NCI-H1105 treated with DMSO at 0.1 percent for 48 hours (cell line): ENCODE measurements at places on chromosomes 6 and 20.
A peak's percentile ranks its signal among the peaks of the same experiment; 100 is the strongest.

- peak; percentile 52 for DNase-seq
These were observed 915 bp downstream of the CLVS2 start for GRCh38 chr6:122996794-122997505.

DNA sequence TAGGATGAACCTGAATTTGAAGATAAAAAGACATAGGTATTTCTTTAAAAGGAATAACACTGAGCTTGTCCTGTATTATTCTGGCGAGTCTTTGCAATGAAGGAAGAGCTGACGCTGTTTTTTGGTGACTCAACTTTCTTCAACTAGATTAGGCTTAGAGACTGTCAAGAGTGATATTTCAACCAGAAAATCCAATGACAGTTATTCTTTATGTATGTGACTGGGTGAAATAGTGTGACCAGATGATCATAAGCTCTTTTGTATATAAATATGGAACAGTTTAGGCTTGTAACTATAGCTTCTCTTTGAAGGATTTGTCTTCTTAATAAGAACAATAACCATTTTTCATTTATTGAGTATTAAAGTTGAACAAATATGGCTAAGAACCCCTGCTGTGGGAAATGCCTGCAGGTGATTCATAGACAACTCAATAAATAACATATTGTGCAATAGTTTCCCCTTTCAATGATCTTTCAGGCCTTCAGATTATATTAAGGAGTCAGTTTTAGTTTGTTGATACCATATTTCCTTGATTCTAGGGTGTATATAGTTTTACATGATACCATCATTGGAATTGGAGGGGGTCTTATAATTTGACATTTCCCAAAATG is 265.6 kb upstream of the JAG1 start:
- DNase-seq = no peak

GRCh38 chr6:73177221-73177944 is 47.9 kb downstream of the KHDC1L start:
- DNase-seq = no peak

GRCh38 chr20:24494460-24494920 is 25.1 kb downstream of the SYNDIG1 start:
- DNase-seq = no peak

DNA sequence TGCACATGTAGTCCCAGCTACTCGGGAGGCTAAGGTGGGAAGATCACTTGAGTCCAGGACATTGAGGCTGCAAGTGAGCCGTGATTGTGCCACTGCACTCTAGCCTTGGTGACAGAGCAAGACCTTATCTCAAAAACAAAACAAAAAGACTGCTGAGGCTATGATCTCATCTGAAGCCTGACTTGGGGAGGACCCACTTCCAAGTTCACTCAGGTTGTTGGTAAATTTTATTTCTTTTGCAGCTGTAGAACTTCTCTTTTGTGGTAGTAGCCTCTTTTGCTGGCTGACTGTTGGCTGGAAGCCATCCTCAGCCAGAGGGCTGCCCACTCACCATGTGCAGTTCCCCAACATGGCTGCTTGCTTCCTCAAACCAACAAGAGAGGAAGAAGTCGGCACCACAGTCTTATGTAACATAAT is 36.8 kb upstream of the ME1 start:
- DNase-seq = no peak

GRCh38 chr6:9398071-9398766 is 962.9 kb upstream of the SLC35B3 start:
- DNase-seq = peak; percentile 97

GRCh38 chr6:33714385-33715040 is 3.0 kb upstream of the UQCC2 start:
- no peak for DNase-seq

- peak; percentile 37 for DNase-seq
These were observed 44.2 kb upstream of the SUPT3H start for GRCh38 chr6:45421709-45422502.

DNA sequence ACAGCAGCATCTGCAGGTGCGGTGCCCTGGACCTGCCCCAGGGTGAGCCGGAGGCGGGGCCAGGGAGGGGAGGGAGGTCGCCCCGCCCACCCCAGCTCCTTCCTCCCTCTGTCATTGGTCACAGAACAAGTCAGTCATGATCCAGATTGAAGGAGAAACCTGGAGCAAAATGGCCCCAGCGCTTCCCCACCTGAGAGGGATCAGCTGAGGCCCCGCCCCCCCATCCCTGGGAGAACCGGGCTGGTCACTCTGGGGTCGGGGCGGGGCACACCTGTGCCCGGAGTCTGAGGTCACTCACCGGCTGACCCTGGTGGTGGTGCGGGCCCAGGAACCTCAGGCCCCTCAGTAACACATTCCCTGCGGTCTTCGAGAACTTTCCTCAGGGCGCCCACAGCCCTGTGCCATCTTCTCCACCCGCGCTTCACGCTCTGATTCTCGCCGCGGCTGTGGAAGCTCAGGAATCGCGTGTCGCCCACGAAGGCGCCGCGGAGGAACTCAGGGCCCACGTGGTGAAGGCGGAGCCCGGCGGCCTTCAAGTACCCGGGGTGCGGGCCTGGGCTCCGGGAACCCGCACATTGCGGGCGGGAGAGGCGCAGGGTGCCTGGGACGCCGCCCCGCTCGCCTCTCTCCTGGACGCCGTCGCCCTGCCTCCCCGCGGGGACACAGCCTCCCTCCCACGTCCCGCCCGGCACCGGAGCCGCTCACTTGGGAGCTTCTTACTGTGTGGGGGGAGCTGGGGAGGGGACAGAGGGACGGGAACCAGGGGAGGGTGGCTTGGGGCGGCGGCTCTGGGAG is 36.4 kb upstream of the HLA-C start:
- no peak for DNase-seq

GRCh38 chr6:166910601-166911000 is 45.7 kb downstream of the RNASET2 start:
- DNase-seq = no peak

- DNase-seq = peak; percentile 76
These were observed 1.1 kb downstream of the CITED2 start for GRCh38 chr6:139373154-139373927.

GRCh38 chr6:110329714-110330436 is 28.3 kb downstream of the METTL24 start:
- DNase-seq = no peak

DNA sequence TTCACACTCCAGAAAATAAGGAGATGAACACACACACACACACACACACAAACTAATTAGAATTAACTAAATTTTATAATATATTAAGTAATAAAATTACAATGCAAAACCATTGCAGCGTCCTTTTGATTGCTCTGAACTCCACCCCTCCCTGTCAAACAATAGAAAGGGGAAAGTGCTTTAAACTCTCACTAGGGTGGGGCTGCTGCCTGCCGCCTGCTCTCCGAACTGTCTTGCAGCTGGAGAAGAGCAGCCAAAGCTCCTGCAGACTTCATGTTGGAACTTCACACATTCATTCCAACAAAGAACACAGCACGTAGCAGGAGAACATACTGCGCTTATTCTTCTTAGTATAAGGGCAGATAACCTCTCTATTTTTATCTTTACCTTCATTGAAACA is 83.2 kb downstream of the GCLC start:
- no peak for DNase-seq

DNA sequence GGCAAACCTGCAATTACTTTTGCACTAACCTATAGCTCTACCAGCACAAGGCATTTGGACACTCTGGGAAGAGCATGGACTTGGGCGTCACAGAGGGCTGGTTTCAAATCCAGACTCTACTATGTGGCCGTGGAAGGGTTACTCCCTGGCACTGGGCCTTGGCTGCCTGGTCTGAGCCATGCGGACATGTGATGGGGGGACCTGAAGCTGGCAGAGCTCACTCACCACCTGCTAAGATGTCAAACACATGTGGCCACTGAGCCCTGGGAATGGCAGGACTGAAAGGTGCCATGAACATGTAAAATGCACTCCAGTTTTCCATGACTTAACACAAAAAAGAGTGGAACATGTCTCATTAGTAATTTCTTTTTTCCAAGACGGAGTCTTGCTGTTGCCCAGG is 23.7 kb downstream of the VSTM2L start:
- DNase-seq = no peak

GRCh38 chr6:131117878-131118277 is 17.4 kb upstream of the AKAP7 start:
- DNase-seq = no peak

DNA sequence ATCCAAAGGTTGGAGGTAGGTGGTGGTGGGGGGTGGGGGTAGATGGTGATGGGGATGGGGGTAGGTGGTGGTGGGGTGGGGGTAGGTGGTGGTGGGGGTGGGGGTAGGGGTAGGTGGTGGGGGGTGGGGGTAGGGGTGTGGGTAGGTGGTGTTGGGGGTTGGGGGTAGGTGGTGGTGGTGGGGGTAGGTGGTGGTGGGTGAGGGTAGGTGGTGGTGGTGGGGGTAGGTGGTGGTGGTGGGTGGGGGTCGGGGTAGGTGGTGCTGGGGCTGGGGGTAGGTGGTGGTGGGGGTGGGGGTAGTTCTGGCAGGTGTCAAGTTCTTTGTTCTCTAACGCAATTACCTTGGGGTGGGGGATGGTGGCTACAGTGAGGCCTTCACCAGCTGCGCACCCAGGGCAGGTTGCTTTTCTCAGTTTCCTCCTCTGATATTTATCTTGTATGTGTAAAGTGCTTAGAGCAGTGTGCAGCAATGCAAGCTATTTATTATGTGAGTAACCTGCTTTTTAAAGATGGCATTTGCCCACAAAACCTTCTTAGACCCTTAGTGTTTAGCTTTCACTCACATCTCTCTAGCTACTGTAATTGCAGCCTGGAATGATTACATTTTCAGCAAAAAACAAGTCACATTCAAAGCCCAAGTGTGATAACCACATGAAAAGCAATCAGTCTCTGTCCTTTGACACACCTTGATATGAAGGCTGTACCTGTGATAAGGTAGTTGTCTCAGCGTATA is 8.2 kb upstream of the CCDC167 start:
- no peak for DNase-seq

DNA sequence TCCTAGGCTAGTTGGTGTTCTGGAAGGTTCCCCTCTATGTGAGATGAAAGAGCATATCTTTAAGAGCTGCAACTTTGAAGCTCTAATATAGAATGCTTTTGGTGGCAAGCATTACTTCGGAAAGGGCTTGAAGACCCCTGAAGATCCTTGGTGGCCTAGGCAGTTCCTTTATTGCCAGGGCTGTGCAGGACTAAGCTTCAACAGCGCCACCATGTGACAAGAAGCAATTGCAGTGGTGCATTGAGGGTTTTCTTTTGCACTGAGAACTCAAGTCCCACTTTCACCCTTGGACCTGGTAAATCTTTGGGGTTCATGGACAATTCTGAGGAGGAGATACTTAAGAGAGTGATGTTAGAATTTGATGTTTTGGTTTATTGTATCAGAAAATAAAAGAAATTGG is 237.4 kb upstream of the GMDS start:
- DNase-seq = no peak

GRCh38 chr20:36147690-36148089 is 6.8 kb upstream of the EPB41L1 start:
- DNase-seq = no peak

DNA sequence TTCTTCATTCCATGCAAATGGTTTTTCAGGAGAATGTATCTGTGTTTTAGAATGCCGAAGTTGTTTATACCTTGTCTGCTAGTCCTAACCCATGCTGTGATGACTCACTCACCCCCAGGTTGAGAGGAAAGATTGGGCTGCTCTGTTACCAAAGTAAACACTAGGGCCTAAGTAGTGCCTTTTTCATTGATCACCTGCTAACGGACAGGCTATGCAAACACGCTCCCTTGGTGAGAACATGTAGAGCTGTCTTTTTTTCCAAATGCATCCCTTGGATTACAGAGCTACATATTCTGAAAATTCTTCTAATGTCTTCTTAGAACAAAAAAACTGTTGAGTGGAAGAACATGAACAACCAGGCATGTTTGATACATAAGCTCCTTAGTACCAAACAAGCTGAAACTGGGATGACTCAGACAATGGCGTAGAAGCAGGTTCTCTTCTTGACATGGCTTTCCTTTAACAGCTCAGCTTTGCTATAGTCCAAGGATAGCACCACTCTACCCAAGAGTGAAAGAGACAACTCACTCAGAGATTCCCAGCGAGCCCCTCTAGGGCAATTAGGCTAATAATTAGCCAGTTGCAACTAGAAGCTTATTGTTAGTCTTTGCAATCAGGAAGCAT is 20.5 kb downstream of the PERP start:
- DNase-seq = peak; percentile 26

- no peak for DNase-seq
These were observed 5.7 kb upstream of the RAB5IF start for GRCh38 chr20:36599912-36600345.

GRCh38 chr6:160077024-160077423 is 44.6 kb upstream of the SLC22A1 start:
- DNase-seq = no peak

DNA sequence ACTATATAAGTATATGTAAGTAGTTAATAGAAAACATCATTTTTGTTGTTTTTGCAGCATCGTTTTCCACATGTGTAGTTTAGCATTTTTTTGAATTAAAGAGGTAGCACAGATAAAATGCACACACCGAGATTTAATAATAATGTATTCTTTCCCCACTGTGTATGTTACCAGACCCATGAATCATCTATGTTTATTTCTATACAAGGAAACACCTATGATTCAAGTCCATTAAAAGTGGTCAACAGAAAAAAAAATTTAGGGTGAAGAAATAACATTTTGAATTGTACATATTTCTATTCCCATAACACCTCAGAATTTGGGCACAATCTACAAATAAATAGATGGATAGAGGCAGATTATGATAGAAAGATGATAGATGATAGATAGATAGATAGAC is 31.7 kb upstream of the HCRTR2 start:
- DNase-seq = no peak

- no peak for DNase-seq
These were observed 4.4 kb upstream of the CCDC28A start for GRCh38 chr6:138769102-138769676.

DNA sequence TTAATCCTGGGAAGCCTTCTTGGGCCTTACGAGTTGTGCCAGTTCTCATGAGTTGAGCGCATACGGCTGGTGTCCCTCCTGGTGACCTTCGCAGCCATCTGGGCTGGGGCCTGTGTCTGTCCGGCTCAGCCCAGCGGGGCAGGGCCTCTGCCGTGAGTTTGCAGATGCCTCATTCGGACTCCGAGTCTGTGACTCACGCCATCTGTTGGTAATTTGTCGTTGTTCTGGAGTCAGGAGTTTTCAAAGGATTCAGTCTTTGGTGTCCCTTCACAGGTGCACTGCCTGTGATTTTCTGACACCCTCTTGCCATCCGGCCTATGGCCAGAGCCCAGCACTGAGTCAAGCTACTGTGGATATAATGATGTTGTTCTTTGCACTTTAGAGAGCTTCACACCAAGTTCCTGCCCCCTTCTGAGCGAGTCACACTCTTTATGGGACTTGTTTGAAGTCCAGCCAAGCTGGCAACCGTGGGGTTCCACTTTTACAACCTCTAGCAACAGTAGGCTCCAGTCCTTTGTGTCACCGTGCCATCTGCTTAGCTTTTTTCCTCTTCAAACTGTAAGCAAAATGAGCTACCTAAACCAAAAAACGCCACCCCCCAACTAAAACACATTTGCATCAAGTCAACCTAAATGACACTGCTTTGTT is 175.6 kb downstream of the AIG1 start:
- no peak for DNase-seq

DNA sequence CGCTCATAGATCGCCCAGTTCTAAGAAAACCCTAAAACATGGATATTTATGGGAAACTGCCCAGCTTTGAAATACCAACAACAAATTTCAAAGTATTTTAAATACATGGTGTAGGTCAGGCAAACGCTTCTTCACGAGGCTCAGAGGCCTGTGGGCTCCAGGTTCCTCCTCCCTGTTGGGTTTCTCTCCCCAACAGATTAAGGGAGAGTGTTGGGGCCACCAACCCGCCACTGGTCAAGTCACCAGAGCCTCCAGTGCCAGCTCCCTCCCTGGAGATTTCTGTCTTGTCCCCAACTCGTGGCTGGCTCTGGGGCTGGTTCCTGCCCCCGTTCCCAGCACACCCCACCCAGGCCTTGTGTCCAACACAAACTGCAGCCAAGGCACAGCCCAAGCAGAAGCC is 87.9 kb downstream of the PTPN1 start:
- DNase-seq = no peak

- no peak for DNase-seq
These were observed 6.4 kb downstream of the TPMT start for GRCh38 chr6:18148304-18149025.
